HS-5 (cell line): ENCODE measurements at places on chromosomes 13 and 19.

- DNase-seq, result no peak
Measured at GRCh38 chr19:10961073-10961860, 437 bp downstream of the SMARCA4 start.

DNA sequence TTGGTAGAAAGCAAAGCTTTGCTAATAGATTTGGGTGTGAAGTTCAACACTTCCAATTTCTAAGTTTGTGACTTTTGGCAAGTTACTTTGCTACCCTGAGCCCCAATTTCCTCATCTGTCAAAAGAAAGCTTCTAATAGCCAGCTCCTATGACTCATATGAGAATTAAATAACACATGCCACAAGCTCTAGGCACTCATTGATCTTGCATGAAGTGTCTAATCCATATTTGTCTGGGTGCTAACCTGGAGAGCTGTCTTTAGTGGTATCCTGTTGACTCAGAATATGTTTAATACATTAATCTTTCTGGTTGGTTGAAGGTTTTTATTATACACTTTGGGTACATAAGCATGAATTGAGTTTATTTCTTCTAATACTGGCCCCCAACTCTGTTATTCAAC is 188.8 kb downstream of the POSTN start:
- no peak for DNase-seq

- DNase-seq, result no peak
Measured at GRCh38 chr19:54532528-54532927, 29.9 kb downstream of the LAIR2 start.

DNA sequence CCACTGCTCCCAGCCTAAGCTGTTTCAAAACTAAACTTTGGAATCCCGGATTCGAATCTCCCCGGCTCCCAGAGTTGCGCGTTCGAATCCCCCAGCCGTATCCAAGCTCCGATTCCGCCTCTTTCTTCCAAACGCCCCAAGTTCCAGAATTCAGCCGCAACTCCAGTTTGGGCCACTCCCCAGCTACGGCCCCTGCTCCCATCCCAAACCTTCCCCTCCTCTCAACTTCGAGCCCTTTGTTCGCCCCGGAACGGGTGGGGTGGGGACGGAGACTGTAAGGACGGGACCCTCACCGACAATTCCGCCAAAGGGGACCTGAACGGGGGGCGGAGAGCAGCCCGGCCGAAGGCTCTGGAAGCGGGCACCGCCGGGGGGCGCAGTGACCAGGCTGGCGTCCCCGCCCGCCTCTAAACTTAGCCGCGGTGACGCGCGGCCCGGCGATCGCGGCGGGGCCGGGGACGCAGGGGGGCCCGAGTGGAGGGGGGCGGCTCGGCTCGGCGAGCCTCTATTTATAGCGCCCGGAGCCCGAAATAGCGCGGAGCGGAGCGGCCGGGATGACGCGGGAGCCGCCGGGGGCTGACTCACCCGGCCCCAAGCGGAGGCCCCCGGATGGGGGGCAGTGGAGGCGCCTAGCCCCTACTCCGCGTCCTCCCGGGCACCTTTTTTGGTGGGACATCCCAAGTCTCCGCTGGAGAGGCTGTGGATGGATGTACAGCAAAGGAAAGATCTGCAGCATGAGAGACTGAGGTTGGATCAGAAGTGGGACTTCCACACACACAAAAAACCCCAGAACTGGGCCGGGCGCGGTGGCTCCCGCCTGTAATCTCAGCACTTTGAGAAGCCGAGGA is 4.9 kb upstream of the ERCC1 start:
- DNase-seq, result no peak

DNA sequence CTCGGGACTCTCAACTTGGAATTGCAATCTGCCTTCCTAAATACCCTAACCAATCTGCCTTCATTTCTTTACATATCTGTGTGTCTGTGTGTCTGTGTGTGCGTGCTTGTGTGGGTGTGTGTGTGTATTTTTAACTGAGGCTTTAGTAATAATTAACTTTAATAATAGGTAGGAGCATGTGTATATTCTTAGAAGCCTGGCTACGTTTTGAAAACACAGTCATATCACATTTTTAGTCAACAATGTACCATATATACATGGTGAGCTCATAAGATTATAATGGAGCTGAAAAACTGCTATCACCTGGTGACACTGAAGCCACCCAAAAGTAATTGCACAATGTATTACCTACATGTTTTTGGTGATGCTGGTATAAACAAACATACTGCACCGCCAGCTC is 65.4 kb upstream of the ATXN8OS start:
- no peak for DNase-seq

- DNase-seq, result peak; percentile 2
Measured at GRCh38 chr19:21328406-21328805, 804 bp downstream of the ZNF708 start.

DNA sequence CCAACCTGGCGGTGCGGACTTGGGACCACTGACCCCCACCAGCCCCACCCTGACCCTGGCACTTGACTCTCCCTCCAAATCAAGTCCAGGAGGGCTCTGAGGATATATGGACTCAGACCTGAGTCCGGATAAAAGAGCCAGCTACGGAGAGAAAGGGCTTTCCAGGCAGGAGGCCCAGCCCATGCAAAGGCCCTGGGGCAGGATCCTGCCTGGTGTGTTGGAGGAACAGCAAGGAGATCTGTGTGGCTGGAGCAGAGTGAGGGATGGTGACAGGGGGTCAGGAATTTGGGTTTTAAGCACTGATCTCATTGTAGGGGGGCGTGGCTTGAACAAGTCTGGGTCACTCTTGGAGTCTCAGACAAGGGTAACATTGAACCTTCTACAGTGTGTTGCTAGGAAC is 474 bp upstream of the ZNRF4 start:
- no peak for DNase-seq

DNA sequence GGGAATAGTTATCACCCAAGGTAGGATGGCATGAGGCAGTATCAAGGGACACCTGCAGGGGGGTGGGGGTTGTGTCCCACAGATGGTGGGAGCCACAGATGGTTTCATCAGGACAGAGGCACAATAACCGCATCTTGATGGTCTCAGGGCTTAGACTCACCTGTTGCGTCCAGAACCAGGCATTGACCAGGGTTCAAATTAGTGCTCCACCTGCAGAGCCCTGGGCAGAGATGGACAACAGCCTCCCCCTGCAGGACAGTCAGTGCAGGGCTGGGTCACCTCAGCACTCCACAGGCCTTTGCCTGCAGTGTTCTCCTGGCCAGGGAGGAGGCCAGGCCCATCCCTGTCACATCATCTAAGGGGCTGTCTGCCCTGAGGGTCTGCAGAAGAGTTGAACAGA is 14.5 kb upstream of the CEACAM1 start:
- no peak for DNase-seq

DNA sequence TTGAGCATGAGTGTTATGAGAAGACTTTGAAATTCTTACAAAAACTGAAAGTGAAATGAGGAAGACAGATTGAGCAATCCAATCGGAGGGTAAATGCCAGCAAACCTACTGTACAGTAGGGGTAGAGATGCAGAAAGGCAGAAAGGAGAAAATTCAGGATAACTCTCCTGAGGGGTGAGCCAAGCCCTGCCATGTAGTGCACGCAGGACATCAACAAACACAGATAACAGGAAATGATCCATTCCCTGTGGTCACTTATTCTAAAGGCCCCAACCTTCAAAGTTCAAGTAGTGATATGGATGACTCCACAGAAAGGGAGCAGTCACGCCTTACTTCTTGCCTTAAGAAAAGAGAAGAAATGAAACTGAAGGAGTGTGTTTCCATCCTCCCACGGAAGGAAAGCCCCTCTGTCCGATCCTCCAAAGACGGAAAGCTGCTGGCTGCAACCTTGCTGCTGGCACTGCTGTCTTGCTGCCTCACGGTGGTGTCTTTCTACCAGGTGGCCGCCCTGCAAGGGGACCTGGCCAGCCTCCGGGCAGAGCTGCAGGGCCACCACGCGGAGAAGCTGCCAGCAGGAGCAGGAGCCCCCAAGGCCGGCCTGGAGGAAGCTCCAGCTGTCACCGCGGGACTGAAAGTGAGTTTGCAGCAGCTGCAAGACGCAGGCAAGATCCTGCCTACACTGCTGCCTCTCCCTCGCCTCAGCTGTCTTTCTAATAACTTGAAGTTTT is at the start of gene TNFSF13B:
TNFSF13B (plus strand) TSS at position 118 of the 728 bp plus-strand sequence; CDS start at position 296, 178 bp downstream.
- DNase-seq, result no peak
